SK-N-SH (cell line): ENCODE measurements at places on chromosomes 1 and 21. TPM values are rescaled to one million over a fixed set of nuclear protein-coding genes. Genes with fewer than 3 reads are reported as not detected.

WNT3A gene
- polyA plus RNA-seq, result not detected in 2 replicates

EPHB2 gene
- 18.6 and 25.2 TPM in 2 replicates for polyA plus RNA-seq

LPAR3 gene
- 0.08 and 0.11 TPM in 2 replicates for polyA plus RNA-seq

OLFM3 gene
- 0.03 TPM in 1 of 2 replicates, not detected in the other for polyA plus RNA-seq

SYT14 gene
- polyA plus RNA-seq, result 1.2 and 1.8 TPM in 2 replicates

REG4 gene
- polyA plus RNA-seq, result not detected in 2 replicates

SLC6A9 gene
- 3.6 and 3.9 TPM in 2 replicates for polyA plus RNA-seq

CELA2B gene
- polyA plus RNA-seq, result not detected in 2 replicates

HRNR gene
- polyA plus RNA-seq, result not detected in 2 replicates

CLCA1 gene
- polyA plus RNA-seq, result not detected in 2 replicates

PRXL2B gene
- polyA plus RNA-seq, result 28.0 and 33.7 TPM in 2 replicates

ECM1 gene
- 20.2 and 32.3 TPM in 2 replicates for polyA plus RNA-seq
